Smooth muscle cell of trachea (primary cell): ENCODE measurements at places on chromosomes 12 and 14. TPM values are rescaled to one million over a fixed set of nuclear protein-coding genes. Genes with fewer than 3 reads are reported as not detected.

EID3 gene
- total RNA-seq: 19.2 and 24.4 TPM in 2 replicates

HAL gene
- under 0.01 TPM in 2 replicates for total RNA-seq

PYGL gene
- 63.3 and 90.3 TPM in 2 replicates for total RNA-seq

CSRP2 gene
- total RNA-seq: 6.0 and 10.8 TPM in 2 replicates

OR4E2 gene
- not detected in 2 replicates for total RNA-seq

ESPL1 gene
- 3.1 and 14.1 TPM in 2 replicates for total RNA-seq

PPP1R36 gene
- total RNA-seq: 1.2 TPM in 1 of 2 replicates, not detected in the other

CLEC1B gene
- not detected in 2 replicates for total RNA-seq

SMCO2 gene
- total RNA-seq: 0.15 and 0.17 TPM in 2 replicates

HECTD1 gene
- 322 and 436 TPM in 2 replicates for total RNA-seq

KRT7 gene
- 7.8 and 8.7 TPM in 2 replicates for total RNA-seq

SYCP3 gene
- 0.17 TPM in 1 of 2 replicates, not detected in the other for total RNA-seq

EXOC3L4 gene
- 0.44 and 0.99 TPM in 2 replicates for total RNA-seq

ZNF641 gene
- 4.2 and 5.6 TPM in 2 replicates for total RNA-seq

RFX4 gene
- not detected in 2 replicates for total RNA-seq

RASSF9 gene
- 0.66 and 0.87 TPM in 2 replicates for total RNA-seq

HOXC12 gene
- total RNA-seq: not detected in 2 replicates

MTERF2 gene
- total RNA-seq: 6.5 and 10.9 TPM in 2 replicates

GPR137C gene
- 0.17 and 0.58 TPM in 2 replicates for total RNA-seq

CCDC197 gene
- not detected in 2 replicates for total RNA-seq

ASB8 gene
- 24.3 and 34.6 TPM in 2 replicates for total RNA-seq

NR1H4 gene
- total RNA-seq: not detected in 2 replicates

FZD10 gene
- total RNA-seq: not detected in 2 replicates

PNP gene
- 13.4 and 24.1 TPM in 2 replicates for total RNA-seq

PLEKHG7 gene
- not detected in 2 replicates for total RNA-seq

IFT81 gene
- total RNA-seq: 18.9 and 34.9 TPM in 2 replicates

LRRC9 gene
- total RNA-seq: not detected in 2 replicates

CAPZA3 gene
- total RNA-seq: not detected in 2 replicates
